ENCODE measurements at places on chromosomes 3 and 15. TPM values are rescaled to one million over a fixed set of nuclear protein-coding genes. Genes with fewer than 3 reads are reported as not detected.

Gene ZBBX
- 0.04 TPM for total RNA-seq

Gene HRH1
- 14.6 TPM for total RNA-seq

- DNase-seq, result no peak
These were observed 2.2 kb downstream of the THBS1 start for GRCh38 chr15:39582977-39583595.

DNA sequence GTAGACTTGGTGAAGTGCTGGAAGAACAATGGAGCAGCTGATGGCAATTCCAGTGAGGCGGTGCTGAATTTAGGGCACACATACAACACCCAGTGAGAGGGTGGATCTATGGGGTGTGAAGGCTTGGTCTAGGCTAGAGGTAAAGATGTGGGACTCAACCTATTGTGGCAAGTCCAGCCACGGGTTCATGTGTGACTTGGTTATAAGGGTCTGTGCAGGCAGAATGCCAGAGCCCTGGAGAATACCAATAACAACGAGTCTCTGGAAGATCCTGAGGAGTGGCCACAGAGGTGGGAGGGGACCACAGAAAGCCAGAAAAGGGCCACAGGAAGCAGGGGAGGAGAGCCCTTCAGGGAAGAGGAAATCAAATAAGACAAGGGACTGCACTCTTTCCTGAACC, 55.0 kb downstream of the VGLL4 start:
- DNase-seq, result no peak

GRCh38 chr15:59432389-59432788, 5.6 kb upstream of the FAM81A start:
- DNase-seq, result no peak

- no peak for DNase-seq
These were observed 141.7 kb upstream of the NDN start for GRCh38 chr15:23828786-23829185.

DNA sequence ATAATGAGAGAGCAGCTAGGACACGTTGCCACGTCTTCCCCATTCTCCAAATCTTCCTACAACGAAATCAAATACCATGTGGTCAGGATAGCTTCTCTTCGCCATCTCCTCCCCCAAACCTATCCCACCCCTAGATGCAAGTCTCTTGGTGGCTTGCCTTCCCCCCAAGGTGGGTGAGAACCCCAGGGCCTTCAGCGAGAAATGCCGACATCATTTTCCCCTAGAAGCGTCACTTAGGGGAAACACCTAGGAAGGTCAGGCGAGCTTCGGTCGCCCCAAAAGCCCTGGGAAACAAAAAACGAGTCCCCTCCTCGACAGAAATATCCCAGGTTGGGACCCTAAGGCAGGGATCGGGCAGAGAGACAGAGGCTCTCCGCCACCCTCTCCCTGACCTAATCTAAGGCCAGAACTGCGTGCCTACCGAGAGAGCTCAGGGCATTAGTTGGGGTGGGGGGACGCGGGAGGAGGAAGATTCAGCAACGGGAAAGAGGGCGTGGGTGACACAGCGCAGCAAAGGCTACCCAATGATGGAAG, 502 bp downstream of the DPH3 start:
- no peak for DNase-seq

GRCh38 chr15:91465696-91466095, 365.6 kb downstream of the SV2B start:
- DNase-seq, result no peak

- no peak for DNase-seq
These were observed 1046.3 kb downstream of the ROBO2 start for GRCh38 chr3:78086150-78086549.

- no peak for DNase-seq
These were observed 111.2 kb upstream of the RGMA start for GRCh38 chr15:93200081-93200836.

GRCh38 chr3:62332835-62333244, 40.5 kb downstream of the FEZF2 start:
- DNase-seq, result no peak

DNA sequence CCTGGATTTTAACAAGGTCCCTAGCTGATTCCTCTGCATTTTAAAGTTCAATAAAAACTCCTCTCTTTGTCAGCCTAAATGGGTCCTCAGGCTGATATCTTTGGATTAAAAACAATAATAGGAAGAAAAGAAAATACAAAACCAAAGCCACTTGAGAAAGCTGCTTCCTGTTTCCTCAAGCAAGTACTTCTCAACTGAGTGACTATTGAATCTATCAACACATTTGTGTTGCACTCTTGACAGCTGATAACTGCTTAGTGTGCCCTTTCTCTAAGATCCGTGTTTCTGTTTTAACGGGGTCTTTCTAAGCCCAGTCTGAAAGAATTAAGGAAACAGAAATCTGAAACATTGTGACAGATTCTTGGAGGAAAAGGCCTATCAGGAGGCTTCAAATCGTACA, 410.7 kb downstream of the GRM7 start:
- no peak for DNase-seq

DNA sequence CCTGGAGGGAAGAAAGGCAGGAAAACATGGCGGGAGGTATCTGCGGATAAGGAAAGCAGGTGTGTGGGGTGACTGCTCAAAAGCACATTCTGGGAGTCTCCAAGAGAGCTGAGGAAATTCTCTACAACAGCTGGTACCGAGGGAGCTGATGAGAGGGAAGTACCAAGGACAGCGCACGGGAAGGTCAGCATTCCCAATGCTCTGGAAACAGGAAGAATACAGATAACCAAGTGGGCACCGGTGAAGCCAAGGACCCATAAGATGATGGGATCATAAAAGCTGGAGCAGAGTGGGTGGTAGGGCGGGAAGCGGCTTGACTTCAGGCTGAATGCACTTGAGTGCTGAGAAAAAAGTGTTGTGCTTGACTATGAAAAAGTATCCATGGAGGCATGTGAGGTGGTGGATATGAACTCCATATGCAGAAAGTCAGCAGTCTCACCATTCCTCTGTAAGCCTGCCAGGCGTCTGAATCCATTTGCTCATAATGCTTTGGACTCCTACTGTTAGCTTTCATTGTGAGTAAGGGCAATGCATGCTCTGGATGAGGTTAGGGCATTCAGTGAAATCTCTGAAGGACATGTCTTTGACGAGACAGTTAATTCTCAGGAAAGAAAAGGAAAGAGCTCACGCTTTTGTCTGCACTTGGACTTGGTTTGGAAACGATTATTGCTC, 215.5 kb downstream of the NR1D2 start:
- DNase-seq, result no peak
